ENCODE measurements at places on chromosomes 4 and X.

- DNase-seq, result no peak
Measured at GRCh38 chr4:75412746-75413145, 101.5 kb downstream of the RCHY1 start.

DNA sequence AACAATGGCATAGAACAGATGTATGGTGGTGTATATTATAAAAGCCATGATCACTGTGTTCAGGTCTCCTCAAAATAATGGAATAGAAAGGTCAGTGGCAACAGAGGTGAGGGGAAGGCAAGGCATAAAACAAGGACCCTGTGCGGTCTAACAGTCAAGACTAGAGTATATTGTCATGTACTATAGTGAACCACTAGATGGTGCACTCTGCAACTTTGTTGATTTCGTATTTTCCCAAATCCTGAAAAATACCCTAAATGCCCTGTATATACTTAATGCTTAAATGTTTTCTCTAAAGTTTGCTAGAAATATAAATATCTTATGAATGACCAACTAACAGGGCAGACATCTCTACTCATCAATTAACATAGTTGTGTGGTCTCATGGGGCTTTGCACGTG lies 453.0 kb downstream of the PCDH11X start:
- DNase-seq, result no peak

DNA sequence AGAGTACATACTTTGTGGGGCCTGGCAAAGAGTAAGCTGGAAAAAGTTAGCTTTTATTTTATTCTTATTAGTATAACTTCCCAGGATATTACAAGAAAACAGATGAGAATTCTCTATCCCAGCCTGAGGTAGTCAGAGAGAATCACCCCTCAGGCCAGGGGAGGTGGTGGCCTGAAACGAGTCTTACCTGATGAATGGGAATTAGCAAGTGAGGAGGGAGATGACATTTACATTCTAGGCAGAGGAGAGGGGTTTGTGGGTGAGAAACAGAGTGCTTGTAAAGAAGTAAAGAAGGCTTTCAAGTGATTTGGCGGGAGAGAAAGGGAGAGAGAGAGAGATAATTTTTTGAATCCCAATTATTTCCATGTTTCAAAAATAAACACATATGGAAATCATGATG lies 39.3 kb upstream of the PDK3 start:
- DNase-seq, result no peak

- DNase-seq, result no peak
Measured at GRCh38 chr4:40140196-40140595, 56.6 kb upstream of the RHOH start.

DNA sequence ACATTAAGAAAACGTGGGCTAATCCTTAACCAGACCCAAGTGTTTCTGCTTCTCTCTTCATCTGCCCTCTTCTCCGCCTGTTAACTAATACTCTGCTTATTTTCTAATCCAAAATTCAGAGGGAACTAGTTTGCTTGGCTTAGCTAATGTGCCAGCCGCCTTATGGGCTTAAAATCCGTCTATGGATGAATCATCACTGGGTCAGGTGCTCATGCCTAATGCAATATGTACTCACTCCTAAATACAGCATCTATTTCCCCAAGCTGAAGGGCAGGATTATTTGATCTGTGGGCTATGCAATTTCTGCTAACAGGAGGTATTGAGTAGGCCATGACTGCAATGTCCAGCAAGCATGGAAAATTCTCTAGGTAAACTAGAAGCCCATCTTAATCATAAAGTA lies 12.4 kb downstream of the DYNLT3 start:
- no peak for DNase-seq

GRCh38 chr4:87478732-87479250 lies 50.4 kb downstream of the SPARCL1 start:
- no peak for DNase-seq

DNA sequence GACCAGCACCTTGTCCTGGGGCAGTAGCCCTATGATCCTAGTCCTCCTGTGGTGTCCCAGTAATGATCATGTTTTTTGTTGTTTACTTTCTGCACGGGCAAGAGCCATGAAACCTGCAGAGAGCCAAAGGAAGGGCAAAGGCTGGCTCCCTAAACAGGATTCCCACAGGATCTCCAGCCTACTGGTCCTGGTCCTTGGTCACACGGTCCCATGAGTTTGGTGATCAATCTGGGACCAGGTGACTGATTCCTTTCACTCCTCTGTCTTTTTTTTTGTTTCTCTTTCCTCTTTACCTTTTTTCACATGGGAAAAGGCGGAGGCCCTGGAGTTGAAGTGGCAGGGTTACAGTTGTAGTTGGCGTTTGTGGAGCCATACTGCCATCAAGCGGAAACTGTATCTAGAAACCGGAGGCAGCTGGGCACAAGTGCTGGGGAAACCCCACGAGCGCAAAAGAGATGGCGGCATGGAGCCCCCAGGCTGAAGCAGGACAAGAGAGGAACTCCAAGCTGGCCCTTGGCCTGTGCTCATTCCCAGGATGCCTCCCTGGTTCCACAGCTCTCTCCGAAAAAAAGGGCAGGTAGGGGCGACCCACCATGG lies 34.6 kb downstream of the NBDY start:
- DNase-seq, result peak; percentile 83

- DNase-seq, result no peak
Measured at GRCh38 chrX:48476919-48477318, 920 bp downstream of the FTSJ1 start.

All from activated CD4-positive, alpha-beta T cell treated with anti-CD3 and anti-CD28 coated beads, Interleukin-2, Interleukin-6, amounts not matched to agents 100 ng/mL and 50 ng/mL, durations not matched to agents 16 hours and 8 hours (primary cell).